M059J (cell line): ENCODE measurements at places on chromosomes 12 and 14.
A peak's percentile ranks its signal among the peaks of the same experiment; 100 is the strongest.

DNA sequence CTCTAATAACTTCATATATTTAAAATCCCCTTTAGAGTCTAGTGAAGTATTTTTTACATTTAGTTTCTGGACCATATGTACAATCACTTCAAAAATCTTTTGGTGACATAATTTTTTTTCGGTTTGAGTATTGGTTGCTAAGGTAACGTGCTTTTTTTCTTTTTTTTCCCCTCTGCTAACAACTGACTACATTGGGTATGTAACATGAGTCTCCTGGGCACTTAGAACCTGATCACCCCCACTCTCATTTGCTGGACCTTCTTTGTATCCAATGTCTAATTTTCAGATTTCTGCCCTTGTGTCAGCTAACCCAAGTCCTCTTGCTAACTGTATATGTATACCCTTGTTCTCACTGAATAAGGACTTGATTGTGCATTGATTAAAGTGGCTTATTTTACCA is 592.9 kb upstream of the FLRT2 start:
- DNase-seq = no peak

GRCh38 chr12:41439801-41440200 is 251.7 kb downstream of the PDZRN4 start:
- no peak for DNase-seq

- peak; percentile 25 for DNase-seq
Observed at GRCh38 chr12:6635856-6636531, at the start of gene LPAR5. LPAR5 (minus strand) TSS chr12:6635959; CDS start chr12:6621248, 14,711 bp downstream.

- DNase-seq = no peak
Observed at GRCh38 chr14:69701291-69701690, 65.7 kb upstream of the SRSF5 start.

DNA sequence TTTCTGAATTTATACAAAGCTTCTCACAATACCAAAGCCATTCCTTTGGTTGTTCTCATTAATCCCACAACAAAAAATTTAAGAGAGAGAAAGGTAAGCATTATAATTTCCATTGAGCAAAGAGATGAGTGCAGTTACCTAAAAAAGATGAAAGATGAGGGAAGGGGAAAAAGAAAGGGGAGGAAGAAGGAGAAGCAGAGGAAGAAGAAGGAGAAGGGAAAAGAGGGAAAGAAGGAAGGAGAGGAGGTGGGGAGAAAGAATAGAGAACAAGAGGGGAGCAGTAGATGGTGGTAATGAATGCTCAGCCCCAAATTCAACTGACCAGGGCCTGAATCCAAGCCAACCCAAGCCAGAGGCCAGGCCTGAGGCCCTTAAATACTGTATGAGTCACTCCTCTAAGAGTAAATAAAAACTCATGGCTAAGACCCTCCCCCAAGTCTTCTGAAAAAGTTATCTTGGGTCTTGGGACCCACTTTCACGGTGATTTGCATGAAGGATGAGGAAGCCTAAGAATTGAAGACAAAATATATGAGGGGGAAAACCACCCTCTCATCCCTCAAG is 144.6 kb downstream of the ITPR2 start:
- DNase-seq = peak; percentile 39

DNA sequence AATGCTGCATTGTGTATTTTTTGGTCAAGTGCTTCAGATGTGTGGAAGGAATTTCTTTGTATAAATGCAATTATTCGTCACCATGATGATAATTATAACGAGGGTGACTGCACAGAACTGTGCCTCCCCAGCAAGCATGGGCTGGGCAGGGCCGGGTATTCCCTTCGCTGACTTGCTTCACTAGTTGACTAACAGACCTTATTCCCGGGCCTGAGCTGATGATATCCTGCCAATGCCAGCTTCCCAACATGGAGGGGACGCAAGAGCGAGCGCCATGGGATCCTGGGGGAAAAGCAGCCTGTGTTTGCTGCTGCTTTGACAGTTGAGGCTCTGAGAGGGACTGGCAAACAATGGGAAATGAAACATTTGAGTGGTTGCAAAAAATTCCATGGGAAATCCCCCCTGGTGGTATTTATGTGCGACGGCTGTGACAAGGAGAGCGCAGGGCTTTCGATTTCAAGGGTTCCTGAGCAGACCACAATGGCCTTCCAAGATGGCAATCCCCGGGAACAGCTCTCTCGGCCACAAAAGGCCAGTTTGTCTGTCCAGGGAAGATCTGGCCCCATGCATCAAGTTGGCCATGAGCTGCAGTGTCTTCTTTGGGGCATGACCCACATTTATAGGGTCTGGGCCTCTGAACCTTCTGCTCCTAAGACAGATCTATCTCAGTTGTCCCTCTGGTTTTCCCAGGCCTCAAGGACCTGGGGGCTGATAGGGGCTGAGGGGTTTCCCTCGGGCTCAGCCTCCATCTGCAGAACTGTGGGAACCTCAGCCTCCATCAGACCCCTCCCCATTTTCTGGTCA is 21.9 kb upstream of the MAP1LC3B2 start:
- DNase-seq = no peak

DNA sequence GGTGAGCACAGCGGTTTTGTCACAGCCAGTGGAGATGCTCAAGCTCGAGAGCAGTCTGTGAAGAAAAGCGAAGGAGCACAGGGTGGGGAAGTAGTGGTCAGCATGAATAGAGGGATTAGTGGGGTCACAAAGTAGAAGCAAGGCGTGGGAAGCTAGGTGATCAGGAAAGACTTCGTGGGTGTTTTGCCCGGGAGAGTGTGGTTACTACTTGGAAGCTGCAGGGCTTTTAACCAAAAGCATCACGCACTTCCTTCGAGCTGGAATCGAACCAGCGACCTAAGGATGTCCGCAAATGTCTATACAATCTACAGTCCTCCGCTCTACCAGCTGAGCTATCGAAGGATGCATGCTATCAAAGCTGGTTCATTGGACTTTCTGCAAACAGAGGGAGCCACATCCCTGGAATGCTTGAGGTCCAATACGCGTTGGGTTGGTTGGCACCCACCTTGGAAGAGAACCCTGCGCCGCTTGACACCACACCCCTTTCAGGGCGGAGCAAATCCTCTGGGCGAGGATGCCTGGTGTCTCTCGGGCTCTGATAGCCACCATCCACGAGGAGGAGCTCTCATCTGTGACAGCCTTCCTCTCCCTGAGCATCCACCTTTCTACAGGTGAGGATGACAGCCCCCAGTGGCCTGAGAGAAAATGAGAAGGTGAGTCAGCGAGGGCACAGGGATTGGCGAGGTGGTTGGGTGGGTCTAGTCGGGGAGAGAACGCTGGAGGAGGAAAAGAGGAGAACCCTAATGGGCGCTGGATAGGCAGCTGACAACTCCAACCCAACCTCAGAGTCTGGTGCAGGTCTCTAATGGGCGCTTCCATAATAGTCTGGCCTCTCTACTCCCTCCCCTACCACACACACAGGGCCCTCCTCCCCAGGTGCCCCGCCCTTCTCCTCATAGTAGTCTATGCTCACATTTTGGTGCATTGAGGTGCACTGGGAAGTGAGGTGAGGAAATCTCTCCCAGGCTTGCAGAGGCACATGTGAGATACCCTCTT is 16.0 kb upstream of the OR6S1 start:
- DNase-seq = peak; percentile 19

DNA sequence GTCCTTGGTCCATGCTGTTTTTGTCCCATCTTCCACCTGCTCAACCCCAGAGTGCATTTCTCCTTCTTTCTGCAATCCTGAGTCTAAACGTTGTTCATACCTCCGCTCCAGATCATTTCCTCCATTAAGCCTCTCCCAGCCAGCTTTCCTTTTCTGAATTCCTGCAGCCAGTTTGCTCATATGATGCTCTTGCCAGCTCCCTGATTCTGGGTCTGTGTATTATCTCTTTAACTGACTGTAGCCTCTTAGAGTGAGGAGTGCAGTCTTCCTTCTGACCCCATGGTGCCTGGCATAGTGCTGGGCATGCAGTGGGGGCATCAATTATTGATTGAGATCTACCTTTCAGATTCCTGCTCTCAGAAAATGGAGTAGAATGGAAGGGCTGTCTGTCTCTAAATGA is 11.5 kb upstream of the TBPL2 start:
- no peak for DNase-seq

- no peak for DNase-seq
Observed at GRCh38 chr12:6773590-6774351, 1.5 kb downstream of the LAG3 start.

DNA sequence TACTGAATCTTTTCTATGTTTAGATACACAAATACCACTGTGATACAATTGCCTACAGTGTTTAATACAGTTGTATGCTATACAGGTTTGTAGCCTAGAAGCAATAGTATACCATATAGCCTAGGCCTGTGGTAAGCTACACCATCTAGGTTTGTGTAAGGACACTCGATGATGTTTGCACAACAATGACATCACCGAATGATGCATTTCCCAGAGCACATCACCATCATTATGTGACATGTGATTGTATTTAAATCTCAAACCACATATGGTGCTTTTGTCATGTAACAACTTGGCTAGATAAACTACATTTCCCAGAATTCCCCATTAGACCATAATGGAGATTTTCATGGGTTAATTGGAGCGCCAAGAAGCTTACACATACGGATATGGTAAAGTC is 128.4 kb upstream of the CPNE8 start:
- no peak for DNase-seq

DNA sequence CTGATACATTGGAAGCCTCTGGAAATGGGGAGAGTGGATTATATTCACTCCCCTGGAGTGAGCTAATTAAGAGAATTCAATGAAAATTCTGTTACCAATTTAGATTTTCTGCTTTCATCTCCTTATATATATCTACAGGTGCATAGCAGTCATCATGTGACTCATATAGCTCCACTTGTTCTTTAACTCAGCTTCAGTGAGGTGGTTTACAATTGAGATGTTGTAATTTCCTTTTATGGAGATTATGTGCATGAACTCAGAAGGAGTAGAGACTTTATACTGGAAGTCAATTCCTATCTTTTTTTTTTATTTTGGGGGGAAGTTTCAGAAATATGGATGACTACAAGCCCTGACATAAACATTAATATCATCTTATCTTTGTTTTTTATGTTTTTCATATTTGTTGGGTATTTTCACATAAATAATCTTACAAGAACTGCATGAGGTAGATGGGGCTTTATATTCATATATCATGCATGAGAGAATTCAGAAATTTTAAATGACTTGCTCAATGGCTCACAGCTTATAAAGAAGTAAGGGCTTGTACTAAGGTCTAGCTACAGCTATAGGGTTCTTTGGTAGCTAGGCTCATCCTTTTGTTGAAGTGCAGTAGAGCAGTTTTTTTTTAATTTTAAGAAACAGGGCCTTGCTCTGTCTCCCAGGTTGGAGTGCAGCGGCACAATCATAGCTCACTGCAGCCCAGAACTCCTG is 92.3 kb upstream of the SCAF11 start:
- no peak for DNase-seq
